Right ventricle myocardium superior (tissue), 1 donor: ENCODE measurements at places on chromosomes 4 and X. TPM values are rescaled to one million over a fixed set of nuclear protein-coding genes. Genes with fewer than 3 reads are reported as not detected.

ZDHHC15 gene
- total RNA-seq, result 2.8 TPM

ACE2 gene
- 13.3 TPM for total RNA-seq

- DNase-seq, result no peak
Observed at GRCh38 chr4:82758701-82759685, 39.6 kb downstream of the SCD5 start.

DNA sequence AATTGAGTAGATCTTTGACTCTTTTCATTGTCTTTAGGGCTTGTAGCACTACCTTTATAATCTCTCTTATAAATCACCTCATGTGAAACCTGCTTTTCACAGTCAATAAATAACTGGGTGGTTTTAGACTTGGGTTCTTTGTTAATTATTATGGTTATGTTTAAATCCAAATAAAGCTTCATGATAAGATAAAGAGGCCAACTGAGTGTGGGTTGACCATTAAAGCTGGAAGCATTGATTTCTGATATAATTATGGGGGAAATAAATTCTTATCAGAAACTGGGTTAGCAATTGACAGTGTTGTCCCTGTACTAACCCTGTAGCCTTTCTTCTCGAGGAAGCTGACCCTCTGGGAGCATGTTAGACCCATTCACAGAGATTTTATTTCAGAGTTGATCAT, 384.7 kb upstream of the LCORL start:
- no peak for DNase-seq

- no peak for DNase-seq
Observed at GRCh38 chr4:76950956-76951671, 1.6 kb downstream of the SEPTIN11 start.

DNA sequence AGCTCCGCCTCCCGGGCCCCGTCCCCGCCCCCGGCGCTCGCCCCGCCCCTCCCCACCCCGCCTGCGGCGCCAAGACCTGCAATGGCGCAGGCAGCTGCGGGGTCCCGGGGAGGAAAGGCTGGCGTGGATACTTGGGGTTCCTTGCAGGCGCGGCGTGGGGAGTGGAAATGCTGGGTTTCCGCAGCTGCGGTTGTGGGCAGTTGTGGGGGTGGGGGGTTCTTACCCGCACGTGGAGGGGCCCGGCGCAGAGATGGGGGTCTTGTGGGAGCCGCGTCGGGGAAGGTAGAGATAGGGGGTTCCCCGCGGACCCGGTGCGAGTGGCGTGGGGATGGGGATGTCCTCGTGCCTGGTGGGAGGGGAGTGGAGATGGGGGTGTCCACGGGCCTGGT, 680 bp upstream of the ASMTL start:
- no peak for DNase-seq

DNA sequence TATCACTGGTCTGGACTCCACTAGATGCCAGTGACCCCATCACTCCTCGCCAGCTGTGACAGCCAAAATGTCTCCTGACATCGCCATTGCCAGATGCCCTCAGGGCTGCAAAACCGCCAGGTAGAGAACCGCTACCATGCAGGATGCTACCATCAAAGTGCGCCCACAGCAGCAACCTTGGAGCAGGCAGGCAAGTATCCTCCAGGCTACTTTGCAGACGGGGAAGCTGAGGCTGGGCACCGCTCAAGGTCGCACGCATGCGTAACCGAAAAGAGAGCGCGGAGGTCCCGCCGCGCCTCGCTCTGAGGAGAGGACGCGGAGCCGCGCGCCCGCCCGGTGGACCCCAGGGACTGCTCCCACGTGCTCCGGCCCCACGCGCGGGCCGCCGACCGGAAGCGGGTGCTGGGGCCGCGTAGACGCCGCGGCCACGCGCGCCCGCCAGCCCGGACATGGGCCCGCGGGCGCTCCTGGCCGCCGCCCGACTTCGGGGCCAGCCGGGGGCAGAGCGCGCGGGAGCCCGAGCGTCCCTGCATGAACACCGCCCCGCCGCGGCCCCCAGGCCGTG, at the start of gene STS:
STS (plus strand) TSS at position 300 of the 565 bp plus-strand sequence. CDS start 105,488 bp downstream, outside the sequence.
- peak; percentile 58 for DNase-seq

DNA sequence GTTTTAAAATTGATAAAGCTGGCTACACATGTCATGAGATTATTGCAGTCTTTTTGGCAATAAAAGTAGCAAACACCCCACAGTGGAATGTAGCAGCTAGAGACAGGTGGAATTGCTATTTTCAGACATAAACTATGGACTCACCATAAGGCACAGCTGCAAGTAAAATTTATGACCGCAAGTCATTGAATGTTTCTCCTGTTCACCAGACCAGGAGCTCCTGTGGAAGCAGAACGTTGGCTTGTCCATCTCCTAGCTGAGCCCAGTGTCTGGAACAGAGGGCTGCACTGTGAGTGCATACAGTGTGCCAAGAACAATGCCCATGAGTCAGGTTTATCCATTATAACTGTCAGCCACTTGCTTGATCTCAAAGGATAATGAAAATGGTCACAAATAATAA, 538.2 kb downstream of the INPP4B start:
- no peak for DNase-seq

DNA sequence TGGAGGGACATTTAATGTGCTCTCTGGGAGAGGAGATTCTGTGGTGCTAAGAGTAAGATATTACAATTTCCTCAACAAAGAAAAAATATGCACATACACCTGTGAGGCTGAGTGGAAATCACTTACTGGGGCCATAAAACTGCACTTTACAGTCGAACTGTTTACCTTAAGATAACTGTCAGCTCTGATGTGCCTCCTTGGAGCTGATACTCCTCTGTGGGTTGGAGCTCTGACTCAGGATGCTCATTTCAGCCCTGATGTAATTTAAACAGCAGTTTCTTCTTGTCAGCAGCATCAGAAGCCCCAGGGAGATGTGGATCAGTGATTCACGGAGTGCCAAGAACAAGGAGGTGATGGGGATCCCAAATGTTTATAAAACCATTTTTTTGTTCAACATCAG, 241.9 kb upstream of the SFRP2 start:
- no peak for DNase-seq
